AML-193 (cell line): ENCODE measurements at places on chromosomes 11 and 22.
A peak's percentile ranks its signal among the peaks of the same experiment; 100 is the strongest.

DNA sequence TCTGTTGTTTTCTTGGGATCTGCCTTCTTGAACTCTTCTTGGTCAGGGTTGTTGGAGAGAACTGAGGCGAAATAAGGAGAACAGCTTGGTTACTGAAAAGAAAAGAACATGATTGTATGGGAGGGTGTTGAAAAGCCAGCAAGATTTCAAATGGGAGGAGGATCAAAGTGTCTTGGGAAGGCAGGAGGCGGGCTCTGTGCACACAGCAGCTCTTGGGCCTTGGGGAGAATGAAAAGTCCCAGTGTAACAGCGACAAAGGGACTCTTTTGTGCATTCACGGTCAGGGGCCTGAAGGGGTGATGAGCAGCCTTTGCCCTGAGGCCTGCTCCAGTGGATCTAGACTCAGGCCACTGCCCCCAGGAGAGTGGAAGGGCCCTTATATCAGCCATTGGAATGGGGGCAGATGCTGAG is 135.4 kb downstream of the ADAMTS15 start:
- no peak for DNase-seq

GRCh38 chr11:5123802-5124521 is 14.2 kb downstream of the OR52A5 start:
- peak; percentile 36 for DNase-seq

DNA sequence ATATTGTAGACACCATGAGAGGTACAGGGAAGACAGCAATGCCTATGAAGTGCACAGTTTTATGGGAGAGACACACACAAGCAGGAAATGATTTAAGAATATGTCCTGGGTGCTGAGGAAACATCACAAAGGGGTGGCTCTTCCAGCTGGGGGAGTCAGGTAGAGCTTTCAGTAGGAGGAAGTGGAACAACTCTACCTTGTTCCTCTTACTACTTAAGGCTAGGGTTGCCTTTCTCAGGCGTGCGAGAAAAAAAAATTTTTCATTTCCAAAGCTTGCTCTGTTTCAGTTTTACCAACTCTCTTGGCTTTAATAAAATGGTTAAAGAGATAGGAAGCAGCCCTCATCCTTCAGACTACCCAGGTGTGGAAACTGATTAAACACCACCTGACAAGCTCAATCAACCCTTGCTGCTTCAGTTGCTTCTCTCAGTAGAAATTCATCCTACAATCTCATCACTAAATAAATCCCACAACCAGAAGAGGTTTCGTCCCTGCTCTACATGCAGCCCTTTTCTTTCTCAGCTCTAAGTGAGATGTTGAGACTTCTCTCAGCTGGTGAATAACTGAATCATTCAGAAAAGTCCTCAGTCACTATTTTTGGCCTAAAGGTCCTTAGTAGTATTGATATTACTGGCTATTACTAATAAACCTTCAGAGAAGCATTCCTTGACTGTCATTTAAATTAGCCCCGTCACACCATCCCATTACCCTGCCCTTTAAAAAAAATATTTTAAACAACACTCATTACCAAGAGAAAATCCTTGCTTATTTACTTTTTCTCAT is 5.9 kb downstream of the ABTB2 start:
- DNase-seq = no peak

- no peak for DNase-seq
These were observed 1387.5 kb downstream of the BRD1 start for GRCh38 chr22:48440176-48440575.

- no peak for DNase-seq
These were observed 1.6 kb upstream of the LZTR1 start for GRCh38 chr22:20980523-20980922.

DNA sequence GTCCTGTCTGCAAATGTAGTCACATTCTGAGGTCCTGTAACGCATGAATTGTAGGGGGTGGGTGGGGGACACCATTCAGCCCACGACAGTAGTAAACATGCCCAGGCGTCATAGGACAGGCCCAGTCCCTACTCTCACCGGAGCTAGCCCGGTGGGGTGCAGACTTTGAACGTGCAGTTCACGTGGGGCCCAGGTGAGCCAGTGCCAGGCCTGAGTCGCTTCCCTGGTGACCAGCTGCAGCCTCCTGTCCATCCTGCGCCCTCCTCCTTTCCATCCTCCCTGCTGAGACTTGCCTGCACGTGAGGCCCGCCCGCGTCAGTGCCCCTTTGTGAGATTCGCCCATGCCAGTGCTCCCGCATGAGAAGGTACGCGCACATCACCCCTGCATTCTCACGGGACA is 116.8 kb downstream of the WNT7B start:
- DNase-seq = no peak

- no peak for DNase-seq
These were observed 475.4 kb downstream of the INSC start for GRCh38 chr11:15590132-15590531.

GRCh38 chr11:99584830-99585229 is 564.1 kb downstream of the CNTN5 start:
- no peak for DNase-seq

DNA sequence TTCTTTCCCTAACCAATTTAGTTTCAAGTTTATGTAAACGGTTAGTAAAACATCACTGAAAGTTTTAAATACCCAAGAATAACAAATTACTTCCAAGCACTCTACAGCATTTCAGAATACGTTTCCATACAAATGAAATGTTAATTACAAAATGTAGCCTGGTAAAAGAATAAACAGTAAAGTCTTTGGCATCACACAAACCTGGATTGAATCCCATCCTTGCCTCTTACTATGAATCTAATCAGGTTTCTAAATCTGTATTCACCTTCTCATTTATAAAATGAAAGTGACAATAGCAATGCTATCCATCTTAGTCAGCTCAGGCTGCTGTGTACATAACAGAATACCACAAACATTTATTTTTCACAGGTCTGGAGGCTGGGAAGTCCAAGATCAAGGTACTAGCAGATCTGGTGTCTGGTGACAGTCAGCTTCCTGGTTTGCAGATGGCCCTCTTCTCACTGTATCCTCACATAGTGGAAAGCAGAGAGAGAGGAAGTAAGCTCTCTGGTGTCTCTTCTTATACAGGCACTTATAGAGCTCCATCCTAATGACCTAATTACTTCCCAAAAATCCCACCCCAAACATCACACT is 19.2 kb downstream of the FAM168A start:
- peak; percentile 19 for DNase-seq

- DNase-seq = no peak
These were observed 526.7 kb downstream of the INSC start for GRCh38 chr11:15641271-15642045.

DNA sequence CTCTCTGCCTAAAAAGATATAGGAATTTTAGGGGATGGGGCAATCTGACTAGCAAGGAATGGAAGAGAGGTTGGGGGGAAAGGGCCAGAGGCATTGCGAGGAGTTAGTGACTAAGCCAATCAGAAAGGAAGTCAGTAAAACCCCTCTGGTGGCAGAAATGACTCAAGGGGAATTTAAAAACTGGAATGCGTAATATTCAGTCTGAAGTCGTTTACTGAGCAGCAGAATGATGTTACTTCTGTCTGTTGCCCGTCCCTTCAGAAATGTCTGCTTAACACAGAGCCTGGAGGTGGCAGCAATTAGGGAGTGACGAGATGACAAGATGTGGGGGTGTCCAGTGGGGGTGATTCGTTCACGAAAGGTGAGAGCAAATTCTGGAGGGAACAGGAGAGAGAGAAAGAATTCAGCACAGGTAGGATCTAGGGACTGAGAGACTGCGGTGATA is 107.7 kb upstream of the CLMP start:
- DNase-seq = no peak

- DNase-seq = peak; percentile 63
These were observed 635 bp upstream of the GRK3 start for GRCh38 chr22:25563761-25564319.

DNA sequence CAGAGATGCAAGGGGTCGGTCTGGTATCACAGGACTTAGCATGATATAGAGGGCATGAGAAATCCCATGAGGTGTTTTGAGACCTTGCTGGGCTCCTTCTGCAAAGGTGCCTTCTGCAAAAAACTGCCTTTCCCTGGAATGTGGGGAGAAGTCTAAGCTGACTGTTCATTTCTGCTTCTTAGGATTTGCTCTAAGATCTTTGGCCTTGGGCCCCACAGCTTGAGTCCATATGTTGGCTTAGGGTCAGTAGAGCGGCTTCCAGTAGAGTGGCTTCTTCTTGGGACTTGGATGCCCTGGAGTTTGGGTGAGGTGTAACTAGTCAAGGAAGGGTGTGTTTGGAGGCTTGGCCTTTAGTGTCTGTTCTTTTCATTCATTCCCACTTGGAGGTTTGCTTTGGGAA is 37.0 kb downstream of the AMPD3 start:
- DNase-seq = no peak
